ENCODE measurements at places on chromosomes 4 and X.
A peak's percentile ranks its signal among the peaks of the same experiment; 100 is the strongest.

GRCh38 chr4:79869597-79870237, 203.3 kb downstream of the ANTXR2 start:
- DNase-seq, result no peak

DNA sequence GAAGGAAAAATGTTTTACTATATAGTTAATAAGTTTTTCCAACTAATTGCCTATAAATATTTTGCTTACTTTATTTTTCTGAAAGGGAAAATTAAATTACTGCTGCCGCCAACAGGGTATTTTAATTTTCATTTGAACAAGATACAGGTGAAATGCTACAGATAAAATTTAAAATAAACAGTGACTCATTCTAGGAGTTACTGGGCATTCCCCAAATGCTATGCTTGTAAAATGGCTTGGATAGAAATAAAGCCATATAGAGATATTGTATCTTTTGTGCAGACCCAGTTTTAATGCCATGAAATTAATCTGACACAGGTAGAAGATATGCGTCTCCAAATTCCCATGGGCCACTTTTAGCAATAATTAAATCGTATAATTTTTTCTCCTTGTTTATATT, 144.5 kb downstream of the NAP1L3 start:
- no peak for DNase-seq

DNA sequence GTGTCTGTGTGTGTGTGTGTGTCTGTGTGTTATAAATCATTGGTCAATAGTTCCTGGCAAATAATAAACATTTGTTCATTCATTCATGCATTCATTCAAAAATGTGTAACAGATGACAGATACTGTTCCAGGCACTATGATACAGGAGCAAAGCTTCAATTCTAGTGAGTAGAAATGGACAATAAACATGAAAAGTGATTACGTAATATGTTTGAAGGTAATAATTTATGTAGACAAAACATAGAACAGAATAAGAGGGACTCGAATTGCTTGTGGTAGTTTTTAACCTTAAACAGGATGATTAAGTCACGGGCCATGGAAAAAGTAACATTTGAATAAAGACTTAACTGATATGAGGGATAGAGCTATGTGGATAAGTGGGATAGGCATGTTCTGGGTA, 90.1 kb upstream of the MAGEC2 start:
- no peak for DNase-seq

- peak; percentile 33 for DNase-seq
Measured at GRCh38 chr4:125314676-125315575, at the start of gene FAT4. Gene FAT4 (plus strand): TSS chr4:125314955. CDS start chr4:125316412, 1,457 bp downstream.

DNA sequence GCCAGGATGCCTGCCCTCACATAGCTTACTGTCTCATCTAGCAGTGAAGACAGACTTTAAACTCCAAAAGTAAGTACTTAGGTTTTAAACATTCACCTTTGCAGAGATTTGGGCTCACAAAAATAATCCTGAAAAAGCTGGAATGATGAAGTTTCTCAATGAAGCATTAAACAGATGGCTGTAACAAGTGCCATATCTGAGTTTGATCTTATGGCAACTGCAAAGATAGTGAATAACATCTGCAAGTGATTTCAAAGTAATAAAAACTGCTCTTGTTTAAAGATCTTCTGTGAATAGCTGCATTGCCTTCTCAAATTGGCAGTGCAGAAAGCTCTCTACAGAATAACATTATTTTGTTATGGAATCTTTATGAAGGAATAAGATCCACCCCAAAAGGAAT, 271.2 kb upstream of the SMIM31 start:
- DNase-seq, result no peak

DNA sequence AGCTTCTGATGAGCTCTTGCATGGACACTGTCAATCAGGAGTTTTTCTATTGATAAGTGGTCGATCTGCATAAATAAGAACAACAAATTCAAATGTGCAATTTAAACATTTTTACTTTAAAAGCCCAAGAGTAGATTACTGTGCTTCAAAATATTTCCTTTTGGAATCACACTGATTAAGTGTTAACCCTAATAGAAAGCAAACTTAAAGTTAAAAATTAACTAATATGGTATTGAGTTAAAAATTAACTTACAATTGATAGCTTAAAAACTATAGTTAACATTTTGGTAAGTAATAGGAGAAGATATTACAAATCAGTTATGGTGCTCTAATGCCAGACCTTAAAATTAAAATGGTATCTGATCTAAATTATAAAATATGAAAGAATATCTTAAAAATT, 25.9 kb downstream of the MED14 start:
- no peak for DNase-seq

- no peak for DNase-seq
Measured at GRCh38 chr4:52606726-52607125, 52.4 kb downstream of the USP46 start.

DNA sequence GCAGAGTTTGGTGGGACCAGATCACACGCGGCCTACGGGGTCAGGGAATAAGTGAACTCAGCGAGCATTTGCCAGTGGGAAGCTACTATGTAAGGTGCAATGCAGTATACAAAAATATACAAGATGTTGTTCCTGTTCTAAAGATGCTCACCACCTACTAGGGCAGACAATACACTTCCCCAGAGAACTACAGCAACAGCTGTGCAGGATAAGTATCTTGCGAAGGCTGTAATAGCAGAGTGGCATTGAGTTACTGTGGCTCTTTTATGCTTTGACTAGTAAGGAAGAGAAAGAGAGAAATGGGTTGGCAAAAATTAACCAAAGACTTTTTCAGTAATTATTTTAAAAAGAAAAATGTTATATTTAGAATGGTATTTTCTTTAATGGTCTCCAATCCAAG, 61.2 kb downstream of the CDS1 start:
- DNase-seq, result no peak

GRCh38 chr4:98260047-98260578, 1.1 kb upstream of the RAP1GDS1 start:
- DNase-seq, result peak; percentile 40

- no peak for DNase-seq
Measured at GRCh38 chr4:184628103-184628502, 21.1 kb downstream of the CASP3 start.

DNA sequence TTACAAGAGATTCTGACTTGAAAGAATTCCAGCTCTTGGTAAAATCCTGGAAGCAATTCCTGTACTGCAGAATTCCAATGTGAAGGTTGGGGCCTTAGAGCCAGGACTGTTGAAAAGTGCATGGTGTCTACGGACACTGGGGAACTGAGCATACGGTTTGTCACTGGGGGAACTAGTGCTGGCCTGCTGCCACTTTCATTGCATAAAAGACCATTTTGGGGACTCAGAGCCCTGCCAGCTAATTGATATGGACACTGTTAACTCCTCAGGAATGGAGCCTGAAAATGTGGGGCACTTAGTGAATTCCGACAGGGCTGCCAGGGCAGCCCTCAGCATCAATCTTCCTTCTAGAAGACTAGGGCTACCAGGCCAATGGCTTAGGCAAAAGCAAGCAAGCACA, 55.9 kb downstream of the AMOT start:
- no peak for DNase-seq

DNA sequence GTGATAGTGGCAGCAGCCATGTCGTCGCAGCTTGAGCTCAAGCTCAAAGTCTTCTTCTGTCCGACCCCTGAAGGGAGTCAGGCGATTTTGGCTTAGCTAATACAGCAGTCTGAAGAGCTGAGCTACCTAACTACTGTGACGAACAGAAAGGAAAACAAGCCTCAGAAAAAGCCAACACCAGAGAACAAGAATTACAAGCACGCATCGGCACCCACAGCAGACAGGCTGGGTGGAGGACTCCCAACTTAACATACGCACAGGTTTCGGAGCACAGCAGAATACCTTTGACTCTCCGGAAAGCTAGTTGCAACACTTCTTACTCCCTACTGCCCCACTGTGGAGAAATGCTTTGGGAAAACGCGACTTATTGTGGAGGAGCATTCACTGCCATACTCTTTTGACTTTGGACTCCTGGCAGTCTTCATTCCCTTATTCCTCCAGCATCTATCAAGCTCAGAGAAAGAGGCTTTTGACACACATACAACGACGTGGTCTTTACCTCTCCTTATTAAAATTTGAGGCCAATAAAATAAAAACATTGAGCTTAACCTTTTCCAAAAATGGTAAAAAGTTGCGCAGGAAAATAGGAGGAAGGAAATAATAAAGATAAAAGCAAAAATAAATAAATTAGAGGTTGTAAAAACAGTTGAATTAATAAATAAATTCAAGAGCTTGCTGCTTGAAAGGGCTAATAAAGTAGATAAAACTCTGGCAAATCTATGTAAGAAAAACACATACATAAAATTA, 41.3 kb upstream of the GPC3 start:
- DNase-seq, result peak; percentile 45

DNA sequence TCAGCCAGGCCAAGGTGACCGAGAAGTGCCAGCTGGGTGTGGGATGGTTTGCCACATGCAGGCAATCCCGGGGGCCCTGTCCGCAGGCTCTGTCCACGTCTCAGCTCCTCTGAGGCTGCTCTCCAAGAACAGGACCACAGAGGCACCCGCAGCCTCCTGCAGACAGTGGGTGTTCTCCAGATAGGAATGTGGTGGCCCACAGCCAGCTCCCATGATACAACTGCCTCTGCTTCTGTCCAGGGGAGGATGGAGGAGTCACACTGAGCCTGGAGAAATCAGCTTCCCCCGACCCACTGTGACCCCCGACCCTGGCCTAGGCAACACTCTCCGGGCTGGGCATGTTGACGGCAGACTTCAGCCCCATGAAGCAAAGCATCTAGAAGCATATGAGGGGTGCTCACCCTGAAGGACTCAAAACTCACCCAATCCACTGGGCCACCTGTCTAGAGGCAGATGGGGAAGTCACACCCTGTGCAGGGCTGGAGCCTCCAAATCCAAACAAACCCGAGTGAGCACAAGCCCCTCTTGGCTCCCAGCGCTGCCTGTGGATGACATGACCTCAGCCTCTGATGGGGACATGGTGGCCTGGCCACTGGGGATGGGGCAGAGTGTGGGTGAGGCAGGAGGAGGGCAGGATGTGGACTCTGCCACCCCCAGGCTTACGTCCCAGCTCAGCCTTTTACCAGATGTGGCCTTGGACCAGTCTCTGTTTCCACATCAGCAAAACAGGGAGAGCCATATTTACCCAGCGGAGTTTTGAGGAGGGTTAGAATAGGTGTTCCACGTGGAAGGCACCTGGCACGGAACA, 102.3 kb downstream of the PSAPL1 start:
- no peak for DNase-seq

GRCh38 chrX:23844502-23845138, 61.6 kb downstream of the SAT1 start:
- no peak for DNase-seq

GRCh38 chr4:22235698-22236097, 280.2 kb downstream of the ADGRA3 start:
- no peak for DNase-seq

DNA sequence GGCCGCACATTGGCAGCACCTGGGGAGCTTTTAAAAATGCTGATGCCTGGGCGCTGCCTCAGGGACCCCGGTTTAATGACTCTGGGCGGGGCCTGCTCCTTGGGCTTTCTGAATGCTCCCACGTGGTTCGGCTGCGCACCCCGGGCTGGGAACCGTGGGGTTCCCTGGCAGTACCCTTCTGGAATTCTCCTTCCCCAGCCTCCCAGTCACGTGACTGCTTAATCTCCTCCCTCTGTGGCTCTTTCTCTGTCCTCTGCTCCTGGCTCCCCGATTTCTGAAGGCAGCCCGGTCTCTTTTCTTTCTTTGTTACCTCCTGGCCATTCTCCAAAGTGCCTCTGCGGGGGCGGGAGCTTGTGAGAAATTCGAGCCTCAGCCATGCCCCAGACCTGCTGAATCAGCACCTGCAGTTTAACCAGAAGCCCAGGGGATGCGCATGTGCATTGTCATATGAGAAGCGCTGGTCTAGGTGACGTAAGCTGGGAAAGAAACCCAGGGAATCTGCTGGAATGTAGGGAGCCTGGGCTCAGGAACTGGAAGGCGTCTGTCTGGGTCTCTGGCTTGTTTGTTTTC, 16.6 kb downstream of the CLCN4 start:
- DNase-seq, result no peak

GRCh38 chr4:139887962-139888735, 222.5 kb downstream of the MGST2 start:
- DNase-seq, result no peak

GRCh38 chr4:41572516-41572915, 34.6 kb downstream of the LIMCH1 start:
- no peak for DNase-seq

- no peak for DNase-seq
Measured at GRCh38 chr4:38601244-38601915, 62.6 kb upstream of the KLF3 start.

- no peak for DNase-seq
Measured at GRCh38 chrX:9416562-9417348, 48.1 kb upstream of the TBL1X start.

DNA sequence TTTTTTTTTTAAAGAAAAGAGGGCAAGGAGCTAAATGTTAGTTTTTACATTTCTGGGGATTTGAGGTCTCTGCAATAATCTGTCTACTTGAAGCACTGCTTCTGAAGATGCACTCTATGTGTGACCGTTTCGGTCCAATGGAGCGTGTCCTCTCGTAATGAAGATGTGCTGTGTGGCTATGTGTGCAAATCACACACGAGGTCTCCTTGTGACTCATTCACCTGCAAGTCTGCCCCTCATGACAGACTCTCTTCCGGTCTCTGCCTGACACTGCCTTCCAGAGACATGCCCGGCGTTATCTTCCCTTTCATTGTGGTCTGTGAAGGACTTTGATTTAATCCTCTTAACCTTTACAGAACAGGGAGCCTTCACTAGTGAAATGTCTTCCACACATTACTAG, 84.3 kb downstream of the TRAM1L1 start:
- no peak for DNase-seq

DNA sequence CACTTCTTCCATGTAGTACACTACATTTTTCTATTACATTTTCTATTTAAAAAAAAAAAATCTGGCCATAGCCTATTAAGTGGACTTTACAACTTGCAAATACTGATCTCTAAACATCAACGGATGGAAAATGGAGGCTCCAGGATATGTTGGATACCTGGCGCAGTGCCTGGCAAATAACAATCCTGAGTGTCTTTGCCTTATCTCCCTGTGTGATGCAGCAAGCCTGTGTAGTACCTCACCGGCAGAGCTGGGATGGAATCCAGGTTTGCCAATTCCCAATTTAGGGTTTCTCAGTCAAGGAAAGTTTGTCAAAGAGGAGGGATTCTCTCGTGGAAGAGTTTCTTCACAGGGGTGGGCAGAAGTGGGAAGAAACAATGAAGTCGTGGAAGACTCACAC, 93.2 kb downstream of the KDR start:
- no peak for DNase-seq

DNA sequence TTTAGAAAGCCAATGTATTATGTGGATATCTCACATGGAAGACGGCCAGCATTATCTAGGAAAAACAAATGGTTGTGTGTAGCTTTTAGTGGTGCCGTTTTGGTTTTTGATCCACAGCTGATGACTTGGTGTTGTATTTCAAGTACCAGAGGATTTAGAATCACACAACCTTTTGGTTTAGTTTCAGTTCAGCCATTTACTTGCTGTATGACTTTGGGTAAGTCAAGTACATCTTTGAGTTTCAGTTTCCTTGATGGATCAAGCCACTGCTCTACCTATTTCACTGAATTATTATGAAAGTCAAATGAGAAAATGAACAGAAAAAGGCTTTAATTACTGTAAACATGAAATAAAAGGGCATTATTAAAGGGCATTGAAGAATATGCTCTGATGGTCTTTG, 205.6 kb downstream of the ZIC3 start:
- DNase-seq, result no peak

GRCh38 chr4:109184491-109184961, 117.9 kb downstream of the COL25A1 start:
- DNase-seq, result no peak
